ENCODE measurements at places on chromosomes 2 and 18. TPM values are rescaled to one million over a fixed set of nuclear protein-coding genes. Genes with fewer than 3 reads are reported as not detected.

GRCh38 chr2:120469426-120469825 lies 123.5 kb downstream of the INHBB start:
- DNase-seq = no peak

GRCh38 chr18:22185771-22186386 lies 16.5 kb downstream of the GATA6 start:
- DNase-seq = no peak

DNA sequence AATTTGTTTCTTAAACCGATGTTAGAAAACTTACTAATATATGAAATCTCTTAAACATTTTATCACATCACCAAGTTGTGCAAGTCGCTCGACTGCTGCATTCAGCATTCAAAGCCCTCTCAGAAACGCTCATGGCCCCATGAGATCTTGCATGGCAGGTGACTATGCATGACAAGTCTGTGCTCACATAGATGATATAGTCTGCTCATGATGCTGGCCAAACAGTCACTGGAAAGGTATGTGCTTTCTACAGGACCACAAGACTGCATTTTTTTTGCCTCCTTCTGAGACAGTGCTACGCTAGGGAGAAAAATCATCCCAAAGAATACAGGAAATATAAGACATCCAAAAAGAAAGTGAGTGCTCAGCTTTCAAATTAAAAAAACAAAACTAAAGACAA lies 98.3 kb upstream of the ZBTB14 start:
- DNase-seq = no peak

The ANKRD44 gene
- 77.6 TPM for total RNA-seq

Measured in Caki2 (cell line).